ENCODE measurements at places on chromosomes 13 and 19.

GRCh38 chr13:45396533-45397095, 21.6 kb downstream of the SLC25A30 start:
- DNase-seq: peak; percentile 9

GRCh38 chr13:34546344-34547250, 395.5 kb upstream of the NBEA start:
- no peak for DNase-seq

DNA sequence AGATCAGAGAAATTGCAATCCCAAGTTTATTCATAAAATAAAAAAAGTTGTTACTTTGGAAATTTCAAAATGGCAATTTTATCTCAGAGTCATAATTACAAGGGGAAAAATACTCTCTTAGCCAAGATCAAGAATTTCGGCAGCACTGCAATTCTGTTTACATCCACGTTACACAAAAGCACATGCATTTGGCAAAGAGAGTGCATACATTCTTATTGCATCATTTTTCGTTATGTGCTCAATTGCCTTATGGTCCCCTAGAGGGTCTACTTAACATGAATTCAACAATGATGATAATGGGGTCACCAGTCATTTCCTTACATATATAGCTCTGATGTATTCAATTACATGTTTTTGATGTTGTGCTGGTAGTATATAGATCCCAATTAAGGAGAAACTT, 498.0 kb downstream of the DIAPH3 start:
- DNase-seq: no peak

- DNase-seq: no peak
Measured at GRCh38 chr19:10888421-10888866, 17.1 kb downstream of the CARM1 start.

DNA sequence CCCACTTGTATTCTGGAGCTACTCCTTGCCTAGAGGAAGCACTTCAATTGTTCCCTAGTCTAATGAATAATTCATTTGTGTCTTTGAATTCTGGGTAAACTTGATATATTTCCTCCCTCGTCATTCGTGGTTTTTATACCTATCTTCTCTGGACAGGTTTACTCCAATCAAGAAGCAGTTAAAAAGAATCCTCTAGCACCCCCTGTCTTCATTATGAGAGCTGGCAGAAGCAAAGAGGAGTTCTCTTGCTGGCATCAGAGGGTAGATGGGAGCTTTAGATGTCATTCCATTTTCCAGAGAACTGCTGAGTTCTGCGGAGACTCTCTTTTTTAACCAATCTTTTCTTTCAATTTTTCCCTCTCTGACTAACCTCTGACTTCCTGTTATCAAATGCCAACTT, 627.7 kb downstream of the FGF9 start:
- DNase-seq: no peak

- no peak for DNase-seq
Measured at GRCh38 chr13:40438999-40439797, 227.2 kb downstream of the FOXO1 start.

- DNase-seq: no peak
Measured at GRCh38 chr13:99985886-99986527, 4.4 kb downstream of the ZIC2 start.

DNA sequence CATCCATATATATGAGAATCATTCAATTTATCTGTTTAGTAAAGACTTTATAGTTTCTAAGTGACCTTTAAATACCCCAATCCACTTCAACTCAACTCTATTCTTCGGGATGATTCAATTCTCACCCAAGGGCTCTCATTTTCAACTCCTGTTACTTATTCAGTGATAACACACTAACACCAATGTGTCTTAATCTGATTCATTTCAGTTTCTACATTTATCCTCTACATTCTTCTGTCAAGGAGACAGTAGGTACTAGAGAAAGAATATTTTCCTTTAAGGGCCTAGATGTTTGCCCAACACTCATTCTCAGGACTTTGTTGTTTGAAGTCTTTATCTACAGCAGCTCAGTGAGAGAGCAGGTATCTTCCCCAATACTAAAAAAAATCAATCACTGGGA, 7.1 kb downstream of the ARGLU1 start:
- no peak for DNase-seq

DNA sequence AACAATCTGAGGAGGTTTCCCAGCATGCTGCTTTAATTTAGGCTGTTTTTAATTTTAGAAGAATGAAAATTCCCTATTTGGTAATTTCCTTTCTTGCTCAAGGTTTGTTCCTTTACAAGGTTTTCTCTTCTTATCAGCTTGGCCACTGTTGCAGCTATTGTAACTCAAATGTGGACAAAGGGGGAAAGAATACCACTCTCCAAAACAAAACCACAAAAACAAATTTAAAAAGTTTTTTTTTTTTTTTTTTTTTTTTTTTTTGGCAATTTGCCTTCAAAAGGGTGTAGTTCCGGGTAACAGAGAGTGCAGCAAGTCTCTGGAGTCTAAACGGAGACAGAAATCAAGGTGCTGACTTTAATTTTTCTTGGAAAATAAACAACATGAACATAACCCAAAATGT, 306.4 kb upstream of the ARGLU1 start:
- DNase-seq: no peak

GRCh38 chr19:34282611-34283519, 28.5 kb downstream of the GARRE1 start:
- no peak for DNase-seq

DNA sequence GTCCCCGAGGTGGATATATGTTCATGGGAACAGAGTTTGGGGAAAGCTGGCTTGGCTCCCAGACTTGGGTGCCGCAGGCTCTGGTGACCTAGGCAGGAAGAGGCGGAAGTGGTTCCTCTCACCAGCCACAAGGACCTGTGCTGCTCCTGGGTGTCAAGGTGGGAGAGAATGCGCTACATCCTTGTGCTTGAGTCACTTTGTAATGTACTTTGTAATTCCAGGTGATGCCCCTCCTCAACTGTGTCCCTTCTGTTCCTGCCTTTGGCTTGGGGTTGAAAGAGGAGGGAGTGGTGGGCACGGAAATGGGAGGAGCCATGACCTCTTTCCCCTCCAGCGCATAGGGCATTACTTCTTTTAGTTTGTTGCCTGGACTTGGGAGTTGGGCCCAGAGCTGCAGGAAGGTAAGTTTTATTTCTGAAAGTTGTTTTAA, 10.9 kb downstream of the GARRE1 start:
- no peak for DNase-seq

DNA sequence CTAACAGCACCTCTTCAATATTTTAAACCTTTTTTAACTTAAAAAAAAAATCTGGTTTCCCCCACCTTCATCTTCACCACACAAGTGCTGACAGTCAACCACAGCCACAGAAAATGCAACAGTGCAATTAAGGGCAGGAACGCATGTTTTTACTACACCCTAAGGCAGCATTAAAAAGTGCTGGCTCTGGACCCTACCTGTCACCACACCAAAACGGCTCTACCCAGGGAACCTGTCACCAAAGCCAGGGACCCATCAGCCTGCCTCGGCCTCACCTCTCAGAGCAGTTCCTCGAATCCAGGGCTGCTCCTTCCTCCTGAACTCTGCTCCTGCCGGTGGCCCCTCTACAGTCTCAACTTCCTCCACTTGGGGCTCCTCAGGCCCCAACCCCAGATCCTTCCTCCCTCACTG, 22.5 kb upstream of the SLC35E1 start:
- peak; percentile 57 for DNase-seq

Measured in CD4-positive, alpha-beta T cell treated with Interleukin-4 for 4 hours (primary cell).